NCI-H82 (cell line): ENCODE measurements at places on chromosomes 5 and 9.

GRCh38 chr5:71893451-71893850 is 174.4 kb downstream of the CARTPT start:
- no peak for DNase-seq

- no peak for DNase-seq
Measured at GRCh38 chr5:8879248-8879647, 666.6 kb downstream of the SEMA5A start.

- DNase-seq, result no peak
Measured at GRCh38 chr5:147303251-147303650, 68.4 kb downstream of the STK32A start.

GRCh38 chr9:134198791-134199190 is 34.4 kb upstream of the RNU6ATAC start:
- DNase-seq, result no peak

DNA sequence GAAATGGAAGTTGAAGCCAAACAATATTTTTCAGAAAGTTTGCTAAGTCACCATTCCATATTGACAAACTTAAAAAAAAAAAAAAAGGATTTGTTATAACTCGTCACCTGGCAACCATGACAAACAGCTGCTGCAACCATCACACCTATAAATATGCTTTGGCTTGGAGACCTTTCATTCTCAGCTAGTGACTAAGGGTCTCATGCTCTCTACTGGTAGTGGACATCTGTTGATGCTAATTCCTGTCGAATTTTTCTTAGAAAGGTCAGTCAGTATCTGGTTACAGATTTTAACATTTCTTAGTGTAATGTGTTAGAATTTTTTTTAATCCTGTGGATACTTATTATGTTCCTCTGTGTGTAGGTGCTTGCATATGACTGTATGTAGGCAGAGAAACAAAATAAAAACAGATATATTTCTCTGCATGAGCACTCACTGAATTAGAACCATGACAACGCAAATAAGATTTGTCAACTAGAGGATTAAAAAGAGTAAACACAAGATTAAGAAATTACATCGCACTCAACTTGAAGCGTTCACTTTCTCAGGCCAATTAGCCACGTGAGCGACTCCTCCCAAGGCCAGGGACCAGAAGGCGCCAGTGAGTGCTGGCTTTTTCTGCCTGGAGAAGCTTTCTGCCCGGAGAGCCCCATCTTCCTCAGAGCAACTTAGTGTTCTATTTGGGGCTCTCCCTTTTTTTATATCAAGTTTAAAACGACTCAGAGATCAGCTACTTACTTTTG is 27.0 kb upstream of the ZNF622 start:
- peak; percentile 95 for DNase-seq

DNA sequence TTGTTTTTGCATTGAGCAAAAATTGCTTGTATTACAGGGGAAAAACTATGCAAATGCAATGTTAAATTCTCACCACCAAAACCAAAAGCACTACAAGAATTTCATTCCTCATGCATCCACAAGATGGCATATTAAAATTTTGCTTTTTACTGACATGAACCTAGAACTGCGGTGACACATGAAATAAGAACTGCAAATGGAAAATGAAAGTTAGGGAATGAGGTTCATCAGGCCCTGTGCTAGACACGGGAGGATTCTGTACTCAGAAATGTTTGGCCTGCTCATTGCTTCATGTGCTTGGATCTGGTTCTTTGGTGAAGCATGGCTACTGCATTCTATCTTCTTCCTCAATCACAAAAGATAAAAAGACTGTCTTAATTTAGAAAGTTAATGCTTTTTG is 9.1 kb upstream of the RFK start:
- DNase-seq, result peak; percentile 4

DNA sequence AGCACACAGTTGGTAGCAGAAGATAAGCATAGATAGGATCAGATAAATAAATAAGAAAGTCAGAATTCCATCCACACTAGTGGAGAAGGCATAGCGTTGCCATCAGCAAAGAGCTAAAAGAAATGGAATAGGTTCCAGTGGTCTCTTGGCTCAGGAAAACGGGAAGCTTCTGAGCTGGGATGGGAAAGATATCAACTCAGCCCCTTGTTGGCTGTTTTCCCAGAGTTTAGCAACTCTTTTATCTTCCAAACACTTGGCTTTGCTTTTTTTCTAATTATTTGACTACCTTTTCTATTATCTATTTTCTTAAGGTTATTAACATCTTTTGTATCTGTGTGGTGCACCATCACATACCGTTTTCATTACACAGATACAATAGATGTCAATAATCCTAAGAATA is 445.7 kb upstream of the TRPC7 start:
- DNase-seq, result no peak
